ENCODE measurements at places on chromosomes 7 and 10. TPM values are rescaled to one million over a fixed set of nuclear protein-coding genes. Genes with fewer than 3 reads are reported as not detected.

GRCh38 chr7:149821191-149822148, 16.7 kb upstream of the ZNF862 start:
- DNase-seq: peak; percentile 29

HMX3 gene
- not detected for total RNA-seq

GRCh38 chr10:114208351-114208750, 29.2 kb downstream of the TDRD1 start:
- no peak for DNase-seq

HOXA9 gene
- not detected for total RNA-seq

DNA sequence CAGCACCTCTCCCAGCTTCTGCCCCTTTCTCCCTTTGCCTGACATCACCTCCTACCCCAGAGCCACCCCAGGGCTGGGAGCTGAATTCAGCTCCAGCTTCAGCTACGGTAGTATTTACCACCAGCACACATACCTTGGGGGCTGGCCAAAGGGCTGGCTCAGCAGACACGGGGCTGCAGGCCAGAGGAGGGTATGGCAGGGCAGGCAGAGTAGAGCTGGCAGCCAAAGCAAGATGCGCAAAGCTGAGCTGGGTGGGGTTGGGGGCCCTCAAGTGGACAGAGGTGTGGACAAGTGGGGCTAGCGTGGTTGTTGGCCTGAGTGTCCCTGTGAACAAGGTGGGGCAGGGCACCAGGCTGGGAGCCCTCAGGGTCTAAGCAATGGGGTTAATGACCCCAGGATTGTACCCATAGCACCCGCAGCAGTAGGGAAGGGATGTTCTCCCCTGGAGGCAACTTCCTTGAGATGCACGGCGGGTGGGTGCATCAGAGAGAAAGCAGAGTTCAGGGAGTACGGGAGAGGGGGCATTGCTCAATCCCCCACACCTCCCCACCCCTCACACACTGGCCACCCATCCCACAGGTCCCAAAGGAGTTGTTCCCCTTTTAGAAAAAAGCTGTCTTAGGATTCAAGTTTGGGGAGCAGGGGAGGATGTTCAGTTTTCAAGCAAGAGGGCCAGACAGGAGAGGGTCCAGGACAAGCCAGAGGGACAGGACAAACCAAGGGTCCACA, 8.0 kb downstream of the VSIR start:
- peak; percentile 69 for DNase-seq

GRCh38 chr7:72444026-72444776, 32.1 kb upstream of the CALN1 start:
- DNase-seq: no peak

VSTM2A gene
- not detected for total RNA-seq

DNA sequence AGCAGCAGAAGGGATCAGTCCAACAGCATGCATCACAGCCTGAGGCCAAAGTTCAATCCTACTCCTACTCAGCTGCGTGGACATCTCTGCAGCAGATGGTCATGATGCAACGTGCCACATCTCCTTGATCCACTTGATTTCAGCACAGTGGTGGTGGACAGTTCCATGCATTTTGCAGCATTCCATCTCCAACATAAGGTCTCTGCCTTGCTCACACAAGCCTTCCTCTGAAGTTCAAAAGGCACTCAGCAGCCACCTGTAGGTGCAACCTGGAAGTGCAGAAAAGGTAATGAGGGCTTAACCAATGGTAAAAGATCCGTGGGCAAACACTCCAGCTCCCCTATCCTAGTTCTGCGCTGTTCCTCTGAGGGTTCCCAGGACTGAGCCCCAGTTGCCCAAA, 57.5 kb upstream of the CHCHD3 start:
- DNase-seq: no peak

DNA sequence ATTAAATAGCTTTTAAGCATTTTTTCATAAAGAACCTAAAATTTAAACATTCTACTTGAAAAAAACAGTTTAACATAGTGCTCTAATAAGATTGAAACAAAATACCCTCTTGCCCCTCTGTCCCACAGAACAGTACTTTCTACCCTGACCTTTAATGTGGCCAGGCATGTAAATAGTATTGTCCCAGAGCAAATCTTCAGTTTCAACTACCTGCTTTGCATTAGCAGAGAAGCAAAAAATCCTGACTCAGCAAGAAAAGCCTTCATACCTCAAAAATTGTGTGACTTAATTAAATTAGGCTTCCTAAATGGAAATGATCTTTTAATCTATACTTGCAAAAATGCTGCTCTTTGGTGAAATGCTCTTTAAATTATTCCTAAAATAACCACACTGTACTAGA, 237.4 kb upstream of the AOAH start:
- no peak for DNase-seq

CALCR gene
- 0.17 TPM for total RNA-seq

DNA sequence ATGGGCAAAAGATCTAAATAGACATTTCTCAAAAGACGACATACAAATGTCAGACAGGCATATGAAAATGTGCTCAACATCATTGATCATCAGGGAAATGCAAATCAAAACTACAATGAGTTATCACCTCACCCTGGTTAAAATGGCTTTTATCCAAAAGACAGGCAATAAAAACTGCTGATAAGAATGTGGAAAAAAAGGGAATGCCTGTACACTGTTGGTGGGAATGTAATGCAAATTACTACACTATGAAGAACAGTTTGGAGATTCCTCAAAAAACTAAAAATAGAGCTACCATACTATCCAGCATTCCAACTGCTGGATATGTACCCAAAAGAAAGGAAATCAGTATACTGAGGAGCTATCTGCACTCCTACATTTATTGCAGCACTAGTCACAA, 18.0 kb downstream of the GSDME start:
- DNase-seq: no peak

GRCh38 chr10:97511711-97512440, 13.2 kb downstream of the UBTD1 start:
- DNase-seq: peak; percentile 53

FAM241B gene
- 7.8 TPM for total RNA-seq

GRCh38 chr7:69804962-69805361, 206.7 kb downstream of the AUTS2 start:
- no peak for DNase-seq

GRCh38 chr7:511476-512145, 8.0 kb downstream of the PDGFA start:
- peak; percentile 52 for DNase-seq

- DNase-seq: peak; percentile 31
Measured at GRCh38 chr7:121475806-121476205, 79.7 kb upstream of the FAM3C start.

- no peak for DNase-seq
Measured at GRCh38 chr10:74377476-74377875, 226.5 kb downstream of the ADK start.

GRCh38 chr10:110006358-110007160, 1.2 kb upstream of the ADD3 start:
- peak; percentile 89 for DNase-seq

CHAT gene
- total RNA-seq: not detected

GRCh38 chr10:102778781-102779180, 35.0 kb downstream of the WBP1L start:
- no peak for DNase-seq

- no peak for DNase-seq
Measured at GRCh38 chr7:28792858-28793257, 165.3 kb downstream of the TRIL start.

MYL7 gene
- 1,926 TPM for total RNA-seq

NME8 gene
- not detected for total RNA-seq

PNLIP gene
- total RNA-seq: not detected

- no peak for DNase-seq
Measured at GRCh38 chr7:94335586-94335985, 59.1 kb upstream of the COL1A2 start.

UPK3BL2 gene
- 10.5 TPM for total RNA-seq

GRCh38 chr7:12553416-12553815, 17.1 kb upstream of the SCIN start:
- DNase-seq: no peak

TUBB8 gene
- not detected for total RNA-seq

GRCh38 chr10:44245601-44245938, 139.3 kb downstream of the CXCL12 start:
- no peak for DNase-seq
